MM.1S (cell line): ENCODE measurements at places on chromosomes 12 and 14.

DNA sequence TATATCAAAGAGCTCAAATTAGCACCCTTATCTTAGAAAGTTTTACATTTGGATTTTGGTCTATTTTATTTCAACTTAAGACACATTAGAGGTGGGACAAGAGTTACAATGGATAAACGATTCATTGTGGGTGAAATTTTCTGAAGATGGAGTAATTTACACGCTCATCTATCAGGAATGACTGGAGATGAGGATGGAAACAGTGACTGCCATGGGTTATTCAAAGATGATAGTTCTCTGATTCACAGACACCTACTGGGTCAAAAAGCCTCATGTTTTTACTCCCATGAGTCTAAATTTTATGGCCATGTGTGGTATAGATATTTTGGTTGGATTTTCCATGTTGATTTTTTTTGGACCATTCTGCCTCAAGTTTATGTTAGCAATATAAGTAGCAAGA, 22.1 kb downstream of the SAMD4A start:
- DNase-seq: no peak

- no peak for DNase-seq
These were observed 29.8 kb downstream of the APAF1 start for GRCh38 chr12:98674841-98675240.

DNA sequence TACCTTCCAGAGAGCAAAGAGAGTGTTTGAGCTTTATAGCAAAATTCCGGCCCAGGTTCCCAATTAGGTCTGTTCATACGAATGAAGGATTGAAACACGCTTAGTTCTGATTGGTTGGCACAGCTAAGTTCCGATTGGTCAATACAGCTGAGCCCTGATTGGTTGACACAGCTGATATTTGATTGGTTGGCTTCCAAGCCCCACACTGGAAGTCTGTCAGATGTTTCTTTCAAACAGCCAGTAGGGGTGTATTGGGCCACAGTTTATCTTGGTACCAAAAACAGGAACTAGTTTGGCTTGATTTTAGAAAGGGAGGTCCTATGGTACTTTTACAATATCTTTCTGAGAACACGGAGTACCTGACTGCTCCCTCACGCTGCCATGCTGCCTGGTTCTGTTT, 93.4 kb downstream of the CAND1 start:
- DNase-seq: no peak

DNA sequence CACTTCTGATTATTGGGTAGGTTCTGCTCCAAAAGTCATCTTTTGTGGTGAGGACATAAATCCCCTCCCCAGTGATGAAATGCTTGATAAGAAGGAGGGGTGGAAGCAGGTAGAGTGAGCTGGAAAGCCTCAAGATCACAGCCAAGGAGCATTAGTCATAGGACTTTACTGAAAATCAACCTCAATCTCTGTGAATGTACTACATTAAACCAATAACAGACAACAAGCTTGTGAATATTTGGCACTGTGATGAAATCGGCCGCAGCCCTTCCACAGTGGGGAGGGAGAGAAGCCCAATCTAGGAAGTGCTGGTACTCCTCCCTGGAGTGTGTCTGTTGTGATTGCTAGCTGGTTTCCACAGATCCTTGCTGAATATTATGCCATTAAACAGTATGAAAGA, 41.2 kb upstream of the PTCSC3 start:
- no peak for DNase-seq

- DNase-seq: no peak
These were observed 51.0 kb downstream of the KANSL2 start for GRCh38 chr12:48631071-48631470.

GRCh38 chr12:125015680-125016310, 22.4 kb downstream of the BRI3BP start:
- DNase-seq: no peak

- DNase-seq: peak; percentile 43
These were observed 120.3 kb downstream of the GARIN6 start for GRCh38 chr12:99767809-99768208.

DNA sequence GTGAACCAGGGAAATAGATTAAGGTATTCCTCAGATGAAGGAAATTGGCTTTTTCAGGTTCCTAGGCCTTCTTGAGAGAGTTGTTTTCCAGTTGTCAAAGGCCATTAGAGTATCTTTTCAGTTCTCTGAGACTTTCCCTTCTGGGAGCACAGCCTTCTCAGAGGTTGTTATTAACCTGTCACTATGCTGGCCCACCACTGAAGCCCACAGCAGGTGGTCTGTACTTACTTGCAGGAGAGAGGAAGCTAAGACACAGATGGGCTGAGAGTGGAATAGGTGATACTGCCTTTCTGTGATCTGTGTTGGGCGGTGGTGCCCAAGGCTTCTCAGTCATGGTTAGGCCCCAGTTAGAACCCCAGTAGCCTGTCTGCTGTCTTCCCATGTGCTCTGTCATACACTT, 22.8 kb upstream of the GALNT16 start:
- DNase-seq: no peak

DNA sequence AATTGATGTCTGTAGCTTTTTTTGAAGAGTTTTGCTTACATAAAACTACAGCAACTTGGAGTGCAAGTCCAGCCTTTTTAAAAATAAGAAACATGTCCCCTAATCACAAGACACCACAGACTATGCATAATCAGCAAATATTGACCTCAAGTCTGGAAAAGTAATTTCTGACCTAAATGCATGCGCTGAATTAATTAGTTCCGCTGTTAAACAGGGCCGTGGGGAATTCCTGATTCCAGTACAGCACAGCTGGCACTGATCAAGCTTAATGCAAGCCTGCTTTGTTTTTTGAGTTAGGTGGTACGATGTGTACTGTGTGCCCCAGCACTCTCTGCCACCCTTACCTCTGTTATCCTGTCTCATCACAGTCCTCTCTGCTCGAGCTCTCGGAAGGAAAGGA, 9.2 kb downstream of the MLH3 start:
- DNase-seq: no peak

- DNase-seq: no peak
These were observed 71.6 kb downstream of the MAP1LC3B2 start for GRCh38 chr12:116630762-116631161.

GRCh38 chr12:88677464-88677863, 97.2 kb upstream of the KITLG start:
- no peak for DNase-seq

GRCh38 chr12:111937429-111937828, 75.5 kb downstream of the TMEM116 start:
- no peak for DNase-seq

- peak; percentile 80 for DNase-seq
These were observed 37.8 kb upstream of the ITPR2 start for GRCh38 chr12:26870491-26871419.

DNA sequence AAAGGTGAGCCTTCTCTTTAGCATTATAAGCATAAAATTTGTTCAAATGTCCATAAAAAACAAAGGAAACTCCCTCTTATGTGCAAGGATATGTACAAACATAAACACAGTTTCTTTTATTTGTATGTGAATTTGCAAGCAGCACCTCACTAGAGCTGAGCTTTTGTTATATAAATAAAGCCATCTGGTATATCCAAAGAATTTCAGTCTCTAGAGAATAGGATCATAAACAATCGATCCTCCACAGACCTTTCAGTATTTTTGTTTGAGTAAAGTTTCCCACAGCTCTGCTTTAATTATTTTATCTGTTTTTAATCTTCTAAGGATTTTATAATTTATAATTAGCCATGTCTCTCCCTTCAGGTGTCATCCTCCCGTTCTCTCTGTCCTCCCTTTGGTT, 89.2 kb downstream of the OTOGL start:
- DNase-seq: no peak

GRCh38 chr12:96020314-96021003, 14.9 kb downstream of the LTA4H start:
- DNase-seq: peak; percentile 29

DNA sequence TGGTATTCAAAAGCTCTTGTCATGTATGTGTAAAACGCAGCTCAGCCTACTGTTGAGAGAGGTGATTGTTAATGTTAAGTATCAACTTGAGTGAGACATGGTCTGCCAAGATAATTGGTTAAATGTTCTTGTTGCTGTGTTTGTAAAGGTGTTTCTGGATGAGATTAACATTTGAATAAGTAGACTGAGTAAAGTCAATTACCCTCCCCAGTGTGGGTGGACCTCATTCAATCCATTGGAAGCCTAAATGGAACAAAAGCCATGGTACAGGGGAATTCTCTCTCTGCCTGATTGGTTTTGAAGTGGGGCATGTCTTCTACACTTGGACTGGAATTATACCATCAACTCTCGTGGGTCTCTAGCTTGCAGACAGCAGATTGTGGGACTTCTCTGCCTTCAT, 63.8 kb upstream of the RERGL start:
- DNase-seq: no peak

DNA sequence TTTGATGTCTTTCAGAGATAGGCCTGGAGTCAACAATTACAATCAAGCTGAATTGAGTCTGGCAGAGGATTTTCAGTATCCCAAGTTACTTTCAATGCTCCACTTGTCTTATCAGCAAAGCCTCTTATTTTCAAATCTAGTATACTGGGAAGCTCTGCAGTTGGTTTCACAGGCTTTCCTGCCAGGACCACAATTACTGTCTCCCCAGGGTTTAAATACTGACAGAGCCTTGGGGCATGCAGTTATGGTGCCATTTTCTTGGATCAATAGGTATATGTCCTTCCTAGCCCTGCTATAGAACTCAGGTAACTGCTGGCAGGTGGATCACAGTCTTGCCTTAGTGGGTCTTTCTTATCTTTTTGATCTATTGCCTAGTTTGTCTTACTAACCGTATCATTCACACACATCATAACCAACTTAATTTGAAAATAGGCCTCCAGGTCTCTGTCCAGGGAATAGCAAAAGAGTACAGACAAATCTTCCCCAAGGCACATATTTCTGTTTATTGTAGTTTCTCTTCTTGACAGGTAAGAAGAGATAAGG, 22.4 kb upstream of the RNU6-8 start:
- DNase-seq: no peak

- peak; percentile 91 for DNase-seq
These were observed 58.7 kb downstream of the DRAM1 start for GRCh38 chr12:101935890-101936746.

GRCh38 chr14:79044894-79045624, 874.9 kb downstream of the NRXN3 start:
- DNase-seq: no peak

- peak; percentile 43 for DNase-seq
These were observed 78.7 kb downstream of the NEDD1 start for GRCh38 chr12:96985515-96986362.

- no peak for DNase-seq
These were observed 25.4 kb upstream of the CPM start for GRCh38 chr12:68958322-68958721.

GRCh38 chr12:28543021-28543890, 353.0 kb downstream of the CCDC91 start:
- DNase-seq: peak; percentile 84

DNA sequence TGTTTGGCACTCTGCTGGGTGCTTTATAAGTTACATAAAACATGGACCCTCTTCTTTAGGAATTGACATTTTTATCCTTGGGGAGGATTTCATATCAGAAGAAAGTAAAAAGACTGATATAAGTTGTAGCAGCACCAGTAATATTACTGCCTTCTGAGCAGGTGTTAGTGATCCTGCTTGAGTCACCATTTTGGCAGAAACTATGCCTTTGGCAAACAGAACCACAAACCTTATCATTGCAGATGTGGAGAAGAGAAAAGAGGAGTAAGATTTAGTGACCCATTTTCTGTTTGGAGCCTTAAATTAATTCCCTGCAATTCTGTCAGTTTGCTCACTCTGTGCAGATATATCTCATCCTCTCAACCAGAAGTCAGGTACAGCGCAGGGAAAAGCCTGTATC, 23.0 kb downstream of the ZNF410 start:
- no peak for DNase-seq

- DNase-seq: no peak
These were observed 195.4 kb upstream of the RMST start for GRCh38 chr12:97267166-97267565.

DNA sequence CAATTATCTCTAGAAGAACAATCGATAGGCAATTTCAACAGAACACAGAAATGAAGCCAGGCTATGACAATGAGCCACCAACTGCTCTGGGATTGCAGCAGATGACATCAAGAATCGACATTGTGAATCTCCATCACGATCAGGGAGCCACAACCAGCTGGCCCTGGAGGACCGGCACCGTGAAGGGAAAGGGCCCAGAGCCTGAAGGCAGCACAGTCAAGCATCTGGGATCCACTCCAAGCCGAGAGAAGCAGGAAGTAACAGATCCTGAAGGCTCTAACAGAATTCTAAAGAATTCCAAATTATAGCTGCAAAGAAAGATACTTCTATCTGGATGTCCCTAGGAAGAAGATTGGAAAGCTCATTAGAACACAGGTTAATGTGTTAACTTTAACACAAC, 61.0 kb downstream of the LRRC74A start:
- no peak for DNase-seq

DNA sequence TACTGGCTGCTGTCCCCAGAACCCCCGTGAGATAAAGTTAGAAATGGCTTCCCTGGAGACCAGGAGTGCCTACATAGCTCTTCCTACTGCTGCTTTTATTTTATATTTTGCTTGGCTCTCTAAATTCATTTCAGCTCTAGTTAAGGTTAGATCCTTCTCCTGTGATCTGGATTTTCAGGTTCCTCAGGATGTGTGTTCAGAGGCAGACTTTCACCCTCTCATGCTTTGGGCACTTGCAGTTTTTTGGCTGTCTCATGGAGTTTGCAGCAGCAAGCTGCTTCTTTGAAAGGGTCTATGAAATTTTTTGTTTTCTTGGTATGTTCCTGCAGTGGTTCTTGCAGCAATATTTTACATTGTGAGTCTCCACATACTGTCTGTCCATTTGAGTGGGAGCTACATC, 93.3 kb downstream of the ATP23 start:
- DNase-seq: no peak

DNA sequence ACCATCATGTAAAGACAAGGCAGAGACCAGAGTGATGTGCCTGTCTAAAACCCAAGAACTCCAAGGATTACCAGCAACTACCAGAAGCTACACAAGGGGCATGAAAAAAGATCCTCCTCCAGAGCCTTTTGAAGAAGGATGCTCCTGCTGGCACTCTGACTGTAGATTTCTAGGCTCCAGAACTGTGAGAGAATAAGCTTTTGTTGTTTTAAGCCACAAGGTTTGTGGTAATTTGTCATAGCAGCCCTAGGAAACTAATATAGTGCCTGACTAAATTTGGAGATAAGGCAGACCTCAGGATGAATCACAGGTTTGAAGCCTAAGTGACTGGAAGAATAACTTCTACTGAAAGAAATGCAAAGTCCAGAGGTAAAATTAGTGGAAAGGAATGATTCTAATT, 132.9 kb downstream of the CEP83 start:
- DNase-seq: no peak

DNA sequence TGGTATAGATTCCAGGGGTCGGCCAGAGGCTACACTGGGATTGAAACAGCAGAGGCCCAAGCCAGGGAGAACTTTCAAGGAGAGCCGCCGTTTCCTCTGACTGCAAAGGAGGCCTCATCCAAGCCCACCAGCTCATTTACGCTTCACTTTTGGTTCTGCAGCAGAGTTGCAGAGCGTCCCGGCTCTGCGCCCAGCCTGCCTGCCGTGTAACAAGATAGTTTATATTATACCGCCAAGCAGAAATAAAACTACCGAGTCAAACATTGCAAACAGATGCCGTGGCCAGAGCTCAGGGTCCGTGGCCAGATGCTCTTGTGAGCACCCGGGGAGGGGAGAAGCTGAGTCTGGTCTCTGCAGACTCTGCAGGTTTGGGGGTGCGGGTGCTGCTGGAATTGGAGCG, 60.7 kb upstream of the TBX3 start:
- DNase-seq: no peak

GRCh38 chr12:132061641-132062430, 82.3 kb downstream of the DDX51 start:
- DNase-seq: no peak
